NCI-H2171 treated with DMSO at 0.1 percent for 48 hours (cell line): ENCODE measurements at places on chromosomes 16 and 17.

GRCh38 chr16:87471278-87472141 is 21.3 kb downstream of the ZCCHC14 start:
- DNase-seq: no peak

DNA sequence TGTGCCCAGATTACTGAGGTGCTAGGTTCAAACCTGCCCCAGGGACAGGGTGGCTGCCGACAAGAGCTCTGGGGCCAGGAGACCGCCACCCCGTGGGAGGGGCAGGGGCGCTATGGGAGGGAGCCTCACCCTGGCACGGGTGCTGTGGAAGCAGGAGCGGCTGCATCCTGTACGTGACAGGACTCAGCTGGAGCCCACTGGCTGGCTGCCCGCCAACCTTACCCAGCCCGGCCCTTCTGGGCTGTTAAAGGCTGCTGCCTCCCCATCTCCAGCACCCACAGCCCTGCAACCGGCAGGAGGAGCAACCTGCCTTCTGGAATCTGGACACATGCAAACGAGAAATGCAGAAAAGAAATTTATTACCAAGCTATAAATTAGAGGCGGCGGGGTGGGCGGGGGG is 11.2 kb downstream of the PAM16 start:
- DNase-seq: peak; percentile 52

GRCh38 chr16:87007907-87008306 is 309.3 kb downstream of the C16orf95 start:
- DNase-seq: no peak

DNA sequence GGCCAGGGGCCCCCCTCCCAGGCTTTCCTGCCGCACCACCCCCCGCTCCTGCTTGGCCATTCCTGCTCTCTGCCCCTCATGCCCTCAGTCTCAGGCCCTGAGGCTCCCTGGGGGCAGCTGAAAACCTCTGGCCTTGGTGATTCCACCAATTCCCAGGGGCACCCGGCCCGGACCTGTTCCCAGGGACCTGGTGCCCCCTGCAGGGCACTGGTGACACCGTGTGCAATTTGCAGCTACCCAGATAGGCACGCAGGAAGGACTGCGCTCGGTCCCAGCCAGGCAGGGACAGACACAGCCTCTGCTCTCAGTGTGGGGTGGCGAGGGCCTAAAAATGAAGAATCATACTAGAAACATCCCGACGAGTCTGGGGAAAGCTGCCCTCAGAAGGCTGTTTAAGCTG is 13.4 kb downstream of the WFDC1 start:
- DNase-seq: peak; percentile 33

- DNase-seq: no peak
Observed at GRCh38 chr17:17844079-17844478, 7.3 kb upstream of the SREBF1 start.

DNA sequence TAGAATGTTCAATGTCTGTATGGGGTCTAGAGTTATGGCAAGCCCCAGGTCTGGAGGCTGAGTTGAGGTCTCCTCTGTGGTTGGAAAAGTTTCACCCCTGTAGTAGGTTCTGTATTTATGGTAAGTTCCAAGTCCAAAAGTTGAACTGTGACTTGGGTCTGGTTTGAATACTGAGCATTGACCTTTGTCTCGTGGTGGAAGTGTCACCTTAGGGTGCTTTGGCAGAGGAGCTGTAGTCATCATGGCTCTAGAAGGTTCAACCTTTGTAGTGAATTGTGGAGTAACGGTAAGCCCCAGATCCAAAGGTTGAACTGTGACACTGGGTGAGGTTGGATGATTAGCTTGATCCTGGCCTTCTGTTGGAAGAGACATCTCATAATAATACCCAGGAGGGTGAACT is 17.6 kb downstream of the RDM1 start:
- DNase-seq: no peak
